Caudate nucleus (tissue), 63 donors: ENCODE measurements at places on chromosomes 4 and X.

GRCh38 chr4:109157696-109158095, 144.8 kb downstream of the COL25A1 start:
- no peak for DNase-seq

DNA sequence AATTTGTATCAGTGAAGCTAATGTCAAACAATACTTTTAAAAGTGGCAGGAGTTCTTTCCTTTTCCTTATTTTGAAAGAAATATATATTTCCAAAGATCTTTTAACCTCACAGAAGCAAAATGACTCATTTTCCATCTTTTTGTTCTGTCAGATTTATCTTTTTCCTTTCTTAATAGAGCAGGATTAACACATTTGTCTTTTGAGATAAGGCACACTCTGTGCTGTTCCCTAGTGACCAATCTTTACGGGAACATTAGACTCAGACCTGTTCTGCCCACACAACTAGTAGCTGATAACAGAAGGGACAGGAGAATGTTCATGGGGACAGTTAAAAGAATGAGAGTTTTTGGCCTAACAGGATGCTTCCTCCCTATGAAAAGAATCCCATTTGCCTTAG, 381.2 kb downstream of the STPG2 start:
- DNase-seq = no peak

DNA sequence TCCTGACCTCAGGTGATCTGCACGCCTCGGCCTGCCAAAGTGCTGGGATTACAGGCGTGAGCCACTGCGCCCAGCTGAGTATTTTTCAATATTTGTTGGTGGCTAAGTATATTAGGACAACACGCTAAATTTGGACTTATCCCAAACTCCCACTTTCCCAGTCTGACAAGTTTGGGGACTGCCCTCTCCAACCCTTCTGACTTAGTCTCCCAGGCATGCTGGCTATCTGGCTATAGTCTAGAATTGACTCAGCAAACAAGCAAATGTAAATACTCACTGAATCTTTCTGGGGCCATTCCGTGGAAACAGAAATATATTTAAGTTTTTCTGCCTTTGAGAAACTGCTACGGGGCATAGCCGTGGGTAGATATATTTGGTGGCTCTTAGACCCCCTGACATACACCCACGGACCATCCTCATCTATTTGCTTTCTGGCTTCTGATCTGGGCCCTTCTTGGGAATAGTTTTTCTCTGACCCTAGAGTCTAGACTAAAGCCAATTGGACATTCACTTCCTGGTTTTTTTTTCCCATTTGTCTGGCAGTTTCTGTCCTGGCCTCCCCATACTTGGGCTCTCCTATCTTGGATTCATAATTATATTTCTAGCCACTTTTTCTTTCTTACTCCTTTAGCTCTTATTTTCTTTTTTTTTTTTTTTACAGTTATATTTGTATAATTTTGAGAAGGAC, 11.3 kb upstream of the DOCK11 start:
- no peak for DNase-seq

GRCh38 chrX:110665223-110666002, 130.2 kb downstream of the CHRDL1 start:
- DNase-seq = no peak

GRCh38 chrX:123188081-123188480, 4.0 kb downstream of the GRIA3 start:
- DNase-seq = no peak

- no peak for DNase-seq
These were observed 3.2 kb downstream of the ARHGAP36 start for GRCh38 chrX:131061306-131061705.

DNA sequence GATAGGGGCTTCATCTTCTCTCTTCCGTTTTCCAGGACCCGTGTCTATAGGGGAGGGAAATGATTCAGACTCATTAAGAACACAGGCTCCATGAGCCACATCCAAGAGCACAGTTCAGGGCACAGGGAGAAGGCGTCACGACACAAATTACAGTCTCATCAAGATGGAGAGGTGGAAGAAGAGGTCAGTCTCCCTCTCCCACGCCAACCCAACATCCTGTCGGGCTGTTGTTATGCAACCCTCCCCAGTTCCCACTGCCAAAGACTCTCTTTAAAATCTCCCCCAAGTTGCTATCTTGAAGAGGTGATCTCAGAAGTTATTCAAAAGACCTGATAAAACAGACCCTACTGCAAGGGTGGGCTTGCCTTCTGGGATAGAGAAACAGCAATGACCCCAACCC, 12.6 kb downstream of the ZMYM3 start:
- no peak for DNase-seq

DNA sequence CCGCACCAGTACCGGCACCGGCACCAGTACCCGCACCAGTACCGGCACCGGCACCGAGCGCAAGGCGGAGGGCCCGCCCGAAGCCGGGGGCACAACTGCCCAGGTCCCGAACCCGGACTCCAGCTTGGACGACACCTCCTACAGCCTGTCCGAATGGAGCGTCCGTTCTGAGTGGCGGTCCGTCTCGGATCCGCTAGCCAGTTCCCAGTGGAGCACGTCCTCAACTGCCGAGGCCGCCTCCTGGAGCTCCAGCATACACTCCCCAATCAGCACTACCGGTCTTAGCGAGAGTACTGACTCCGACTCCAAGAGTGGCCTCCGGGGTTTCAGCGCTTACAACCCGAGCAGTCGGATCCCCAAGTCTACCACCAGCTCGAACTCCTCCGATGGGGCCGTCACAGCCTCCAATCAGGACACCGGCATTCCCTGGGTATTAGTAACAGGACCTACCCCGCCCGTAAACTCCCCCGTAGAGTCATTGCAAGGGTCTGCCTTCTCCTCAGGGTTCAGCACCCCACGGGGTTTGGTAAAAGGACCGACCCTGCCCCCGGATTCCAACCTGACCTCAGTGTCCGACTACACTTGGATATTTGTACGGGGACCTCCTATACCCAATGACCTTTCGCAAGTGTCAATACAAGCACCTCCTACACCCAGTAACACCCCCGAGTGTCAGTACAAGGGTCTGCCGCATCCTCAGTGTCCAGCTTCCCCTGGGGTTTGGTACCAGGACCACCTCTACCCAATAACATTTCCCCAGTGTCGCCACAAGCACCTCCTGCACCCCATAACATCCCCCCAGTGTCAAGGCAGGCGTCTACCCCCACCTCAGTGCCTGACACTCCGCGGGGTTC, 721 bp upstream of the MAOA start:
- DNase-seq = peak; percentile 29

- peak; percentile 49 for DNase-seq
These were observed 808 bp downstream of the PRDM5 start for GRCh38 chr4:120921456-120922380.

DNA sequence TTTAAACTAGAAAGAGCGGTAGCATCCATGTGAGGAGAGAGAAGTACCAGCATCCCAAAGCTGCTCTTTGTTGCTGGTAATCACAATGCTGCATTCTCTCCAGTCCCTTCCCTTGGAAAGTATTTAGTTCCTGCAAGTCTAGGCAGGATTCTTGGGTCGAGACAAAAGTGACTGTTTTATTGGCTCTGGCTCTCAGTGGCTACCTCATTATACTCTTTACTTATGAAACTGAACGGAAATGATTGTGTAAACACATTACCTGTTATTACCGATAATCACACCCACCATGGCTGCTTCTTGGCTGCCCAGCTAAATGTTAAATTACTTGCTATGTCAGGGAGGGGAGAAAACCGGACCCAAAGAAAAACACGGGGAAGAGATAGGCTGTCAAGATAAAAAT, 26.2 kb downstream of the ATXN3L start:
- no peak for DNase-seq

GRCh38 chr4:28443801-28444412, 1583.3 kb downstream of the STIM2 start:
- DNase-seq = no peak

DNA sequence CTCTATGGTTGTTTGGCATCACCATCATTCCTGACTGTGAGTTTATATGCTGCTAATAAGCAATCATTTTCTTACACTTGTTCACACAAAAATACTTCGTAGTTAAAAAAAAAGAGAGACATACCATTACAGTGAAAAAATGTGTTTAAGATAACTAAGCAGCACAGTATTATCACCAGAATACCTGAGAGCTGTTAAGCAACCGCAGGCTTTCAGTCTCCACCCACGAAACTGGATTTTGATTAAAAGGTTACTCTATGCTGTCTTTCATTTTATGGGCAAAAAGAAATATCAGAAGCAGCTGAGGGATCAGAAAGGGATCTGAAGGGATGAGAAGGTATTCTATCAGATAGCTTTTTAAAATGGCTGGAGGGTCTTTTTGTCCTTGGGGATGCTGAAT, 148.3 kb downstream of the NEK1 start:
- DNase-seq = no peak

DNA sequence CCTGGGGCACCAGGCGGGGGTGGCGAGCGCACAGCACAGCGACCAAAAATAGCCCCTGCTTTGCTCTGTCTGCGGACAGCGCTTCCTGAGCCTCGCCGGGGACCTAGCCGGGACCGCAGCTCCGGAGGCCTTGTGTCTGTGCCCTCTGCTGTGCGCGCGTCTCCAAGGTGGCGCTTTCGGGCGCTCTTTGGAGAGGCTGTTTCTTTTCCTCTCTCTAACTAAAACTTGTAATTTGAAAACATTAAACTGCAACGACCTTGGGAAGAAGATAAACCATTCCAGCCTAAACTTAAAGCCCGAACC, 3.4 kb downstream of the ARX start:
- DNase-seq = no peak
